Lower lobe of right lung (tissue), 2 donors: ENCODE measurements at places on chromosomes 7 and 10. TPM values are rescaled to one million over a fixed set of nuclear protein-coding genes. Genes with fewer than 3 reads are reported as not detected.

GRCh38 chr10:109875151-109875568 is 48.2 kb downstream of the XPNPEP1 start:
- H3K27ac ChIP-seq: peak overlapping the region; percentile 7
- no peak overlapping the region for H3K4me3 ChIP-seq
- H3K27me3 ChIP-seq: no peaks in the 10 kb centered on the region
- H3K4me1 ChIP-seq: peaks cover 7% of the 10 kb centered on the region

- no peak overlapping the region for H3K27ac ChIP-seq
- DNase-seq: no peak
- no peaks in the 10 kb centered on the region for H3K27me3 ChIP-seq
- H3K4me1 ChIP-seq: no peaks in the 10 kb centered on the region
- peaks cover 2% of the 10 kb centered on the region for H3K36me3 ChIP-seq
Observed at GRCh38 chr7:81745637-81746036, 24.2 kb downstream of the HGF start.

GRCh38 chr7:14446829-14447228 is 455.7 kb downstream of the DGKB start:
- no peak for DNase-seq
- H3K27me3 ChIP-seq: no peaks in the 10 kb centered on the region

GRCh38 chr10:24009736-24010135 is 199.2 kb upstream of the KIAA1217 start:
- no peaks in the 10 kb centered on the region for H3K36me3 ChIP-seq
- no peak overlapping the region for H3K4me3 ChIP-seq
- no peak for DNase-seq
- no peaks in the 10 kb centered on the region for H3K4me1 ChIP-seq

GRCh38 chr7:54864663-54865062 is 105.7 kb upstream of the SEC61G start:
- no peaks in the 10 kb centered on the region for H3K27me3 ChIP-seq
- no peak overlapping the region for H3K4me3 ChIP-seq
- H3K36me3 ChIP-seq: no peaks in the 10 kb centered on the region
- DNase-seq: no peak

Gene CCL26
- not detected for total RNA-seq

Gene NUDCD3
- 87.6 TPM for total RNA-seq

Gene SPDYE1
- total RNA-seq: not detected

Gene ZP3
- not detected for total RNA-seq
